NCI-H1417 treated with DMSO at 0.1 percent for 48 hours (cell line): ENCODE measurements at places on chromosomes 16 and 17.

DNA sequence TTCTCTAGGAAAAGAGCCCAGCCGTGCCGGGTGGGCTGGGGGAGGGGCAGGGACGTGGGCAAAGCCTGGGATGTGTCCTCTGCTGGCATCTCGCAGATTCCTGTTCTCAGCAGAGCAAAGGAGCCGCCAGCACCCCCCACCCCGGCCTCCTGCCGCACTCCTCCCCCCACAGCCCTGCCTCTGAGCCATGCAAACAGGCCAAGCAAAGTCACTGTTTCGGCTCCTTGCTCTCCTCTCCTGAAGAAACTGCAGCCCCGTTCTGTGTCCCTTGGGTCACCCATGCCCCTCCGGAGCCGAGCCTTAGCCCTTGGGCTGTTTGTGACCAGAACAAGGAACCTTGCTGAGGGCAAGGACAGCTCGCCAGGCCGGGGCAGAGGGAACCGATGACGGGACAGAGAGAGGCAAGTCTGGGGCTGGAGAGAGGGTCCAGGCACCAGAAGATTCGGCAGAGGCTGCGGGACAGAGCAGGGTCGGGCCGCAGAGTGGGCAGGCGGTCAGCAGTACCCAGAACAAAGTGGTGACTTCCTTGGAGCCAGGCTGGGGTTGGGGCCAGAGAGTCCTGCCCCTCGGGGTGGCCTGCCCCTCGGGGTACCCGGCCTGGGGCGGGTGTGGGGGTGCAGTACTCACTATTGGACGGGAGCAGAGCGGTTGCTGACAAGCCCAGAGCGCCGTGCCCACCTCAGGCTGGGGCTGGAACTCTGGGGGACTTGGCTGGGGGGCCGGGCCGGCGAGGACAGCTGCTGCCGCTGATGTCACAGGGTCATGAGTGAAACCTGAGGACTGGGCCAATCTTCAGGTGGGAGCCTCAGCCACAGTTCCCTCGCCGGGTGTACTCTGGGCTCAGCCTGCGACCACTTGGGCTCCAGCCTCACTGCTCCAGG lies 9.2 kb upstream of the PRR29 start:
- DNase-seq, result no peak

DNA sequence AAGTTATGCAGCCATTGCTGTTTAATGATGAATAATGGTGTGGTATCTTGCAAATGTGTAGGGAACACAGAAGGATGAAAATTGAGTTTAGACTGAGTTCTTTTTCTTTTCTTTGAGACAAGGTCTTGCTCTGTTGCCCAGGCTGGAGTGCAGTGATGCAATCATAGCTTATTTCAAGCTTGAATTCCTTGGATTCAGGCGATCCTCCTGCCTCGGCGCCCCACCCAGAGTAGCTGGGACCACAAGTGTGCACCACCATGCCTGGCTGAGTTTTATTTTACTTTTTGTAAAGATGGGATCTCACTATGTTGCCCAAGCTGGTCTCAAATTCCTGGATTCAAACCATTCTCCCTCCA lies 74.6 kb upstream of the TBC1D3K start:
- DNase-seq, result no peak

- DNase-seq, result no peak
Observed at GRCh38 chr16:52597073-52597771, 50.3 kb upstream of the TOX3 start.

DNA sequence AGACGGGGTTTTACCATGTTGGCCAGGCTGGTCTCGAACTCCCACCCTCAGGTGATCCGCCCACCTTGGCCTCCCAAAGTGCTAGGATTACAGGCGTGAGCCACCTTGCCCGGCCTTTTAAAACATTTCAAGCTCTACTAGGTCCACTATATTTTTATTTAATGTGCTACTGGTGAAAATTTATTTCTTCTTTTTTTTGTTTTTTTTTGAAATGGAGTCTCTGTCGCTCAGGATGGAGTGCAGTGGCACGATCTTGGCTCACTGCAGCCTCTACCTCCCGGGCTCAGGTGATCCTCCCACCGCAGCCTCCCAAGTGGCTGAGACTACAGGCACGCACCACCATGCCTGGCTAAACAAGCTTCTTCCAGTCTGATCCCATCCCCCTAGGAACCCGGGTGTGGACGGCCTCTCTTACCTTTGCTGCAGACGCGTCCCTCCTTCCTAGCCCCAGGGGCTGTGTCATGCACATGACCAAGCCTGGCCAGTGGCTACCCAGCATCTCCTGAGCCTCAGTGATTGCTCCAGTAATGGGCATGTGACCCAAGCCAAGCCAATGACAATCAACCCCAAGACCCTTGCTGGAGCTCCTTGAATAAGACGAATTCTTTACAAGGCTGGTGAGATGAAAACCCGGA lies 40.1 kb upstream of the LITAF start:
- DNase-seq, result no peak

- no peak for DNase-seq
Observed at GRCh38 chr16:85334718-85335583, 222.7 kb upstream of the CIBAR2 start.

- DNase-seq, result no peak
Observed at GRCh38 chr16:4333308-4333638, 17.4 kb downstream of the GLIS2 start.

GRCh38 chr17:21542991-21543390 lies 149.3 kb upstream of the KCNJ18 start:
- no peak for DNase-seq

DNA sequence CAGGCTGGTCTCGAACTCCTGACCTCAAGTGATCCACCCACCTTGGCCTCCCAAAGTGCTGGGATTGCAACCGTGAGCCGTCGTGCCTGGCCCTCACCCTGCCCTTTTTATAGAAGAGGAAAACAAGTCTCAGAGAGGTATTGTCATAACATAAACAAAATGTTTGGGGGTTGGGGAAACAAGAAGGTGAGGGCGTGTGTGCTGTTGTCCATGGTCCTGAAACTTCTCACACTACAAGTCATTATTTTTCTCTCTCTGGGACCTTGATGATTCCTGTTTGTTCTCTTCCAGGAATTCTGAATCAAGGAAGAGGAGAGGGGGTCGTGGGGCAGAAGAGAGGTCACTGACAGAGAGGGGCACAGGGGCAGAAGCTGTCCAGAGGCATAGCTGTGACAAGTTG lies 160.2 kb upstream of the LHX1 start:
- no peak for DNase-seq
